ENCODE measurements at places on chromosomes 6 and 20. TPM values are rescaled to one million over a fixed set of nuclear protein-coding genes. Genes with fewer than 3 reads are reported as not detected.

DNA sequence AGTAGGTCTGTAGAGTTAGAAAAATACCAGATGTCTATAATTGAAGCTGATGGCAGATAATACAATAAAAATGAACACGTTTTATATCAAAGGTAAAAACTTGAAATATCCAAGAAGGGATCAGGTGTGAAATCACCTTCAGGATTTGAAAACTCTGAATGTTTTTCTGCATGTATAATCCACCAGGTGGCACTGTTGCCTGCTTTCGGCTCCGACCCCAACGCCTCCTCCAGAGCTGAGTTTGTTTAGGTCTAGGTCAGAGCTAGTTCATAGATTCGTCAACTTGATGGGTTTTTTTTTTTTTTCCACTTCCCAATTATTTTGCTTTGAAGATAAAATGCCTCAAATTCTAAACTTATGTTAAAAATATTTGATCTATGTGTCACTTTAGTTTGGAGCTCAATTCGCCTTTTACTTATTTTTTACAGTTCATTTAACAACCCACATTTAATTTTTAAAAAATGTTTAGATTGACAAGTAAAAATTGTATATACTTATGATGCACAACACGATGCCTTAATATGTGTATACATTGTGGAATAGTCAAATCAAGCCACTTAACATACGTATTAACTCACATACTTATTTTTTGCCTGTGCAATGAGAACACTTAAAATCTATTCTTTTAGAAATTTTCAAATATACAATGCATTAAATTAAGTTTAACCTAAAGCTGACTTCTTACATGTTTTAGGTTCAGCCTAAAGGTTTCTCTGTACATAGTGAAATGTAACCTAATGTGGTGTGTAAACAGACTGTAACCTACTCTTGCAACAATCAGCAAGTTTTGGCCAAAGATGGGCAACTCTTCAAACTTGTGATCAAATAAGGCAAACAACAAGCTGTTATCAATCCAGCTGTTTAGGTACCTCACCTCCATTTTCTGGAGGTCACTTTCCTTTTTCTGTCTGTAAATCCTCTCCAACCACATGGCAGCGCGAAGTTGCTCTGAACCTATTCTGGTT, 39.4 kb upstream of the ENPP4 start:
- peaks cover 21% of the 10 kb centered on the region for H3K36me3 ChIP-seq
- DNase-seq = peak; percentile 57
- H3K27ac ChIP-seq = no peak overlapping the region
- peaks cover 42% of the 10 kb centered on the region for H3K27me3 ChIP-seq
- no peak overlapping the region for H3K4me3 ChIP-seq
- H3K4me1 ChIP-seq = no peaks in the 10 kb centered on the region

GRCh38 chr6:127518191-127518709, 885 bp downstream of the MTCL3 start:
- H3K4me1 ChIP-seq = peaks cover 14% of the 10 kb centered on the region
- no peak overlapping the region for H3K27ac ChIP-seq
- no peaks in the 10 kb centered on the region for H3K36me3 ChIP-seq
- DNase-seq = no peak
- H3K4me3 ChIP-seq = peak overlapping the region; percentile 60
- H3K27me3 ChIP-seq = peaks cover 32% of the 10 kb centered on the region

Gene IL17A
- not detected for total RNA-seq

Gene PI16
- total RNA-seq = 0.65 TPM

DNA sequence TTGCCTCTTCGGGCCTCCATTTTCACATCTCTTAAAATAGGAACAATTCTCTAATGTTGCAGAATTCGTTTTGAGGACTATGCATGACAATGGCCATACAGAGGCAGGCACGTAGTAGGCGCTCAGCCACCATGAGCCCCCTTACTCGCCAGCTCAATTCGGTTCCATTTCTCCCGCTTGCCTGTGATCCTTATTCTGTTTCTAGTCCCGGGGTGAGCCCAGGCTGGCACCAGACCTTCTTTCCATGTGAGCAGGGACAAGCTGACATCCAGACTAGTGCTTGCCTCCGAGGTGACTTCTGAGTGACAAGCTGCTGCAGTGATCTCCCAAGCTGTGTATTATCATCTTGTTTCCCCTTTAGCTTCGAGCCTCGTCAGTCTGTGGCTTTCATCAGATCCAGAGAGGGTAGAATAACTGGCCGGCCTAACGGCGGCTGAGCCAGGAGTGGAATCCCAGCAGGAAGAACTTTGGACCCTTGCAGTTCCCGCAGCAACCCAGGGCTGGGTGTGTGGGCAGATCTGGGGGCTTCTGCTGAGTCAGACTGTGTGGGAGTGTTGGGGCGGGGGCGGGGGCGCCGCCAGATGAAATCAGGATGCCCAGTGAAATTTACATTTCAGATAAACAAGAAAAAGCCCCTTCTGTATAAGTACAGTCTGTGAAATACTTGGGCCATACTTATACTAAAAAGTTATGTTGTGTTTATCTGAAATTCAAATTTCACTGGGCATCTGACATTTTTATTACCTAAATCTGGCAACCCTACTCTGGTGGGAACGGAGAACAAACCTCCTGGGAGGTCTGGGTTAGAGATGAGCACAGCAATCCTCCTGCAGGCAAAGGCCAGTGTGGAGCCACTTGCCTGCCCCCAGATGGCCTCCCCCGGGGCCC, 10.9 kb downstream of the BANF2 start:
- no peaks in the 10 kb centered on the region for H3K4me1 ChIP-seq
- H3K27ac ChIP-seq = no peak overlapping the region

Gene SLC29A1
- total RNA-seq = 2.3 TPM

- H3K27ac ChIP-seq = no peak overlapping the region
- H3K36me3 ChIP-seq = no peaks in the 10 kb centered on the region
- DNase-seq = no peak
- H3K27me3 ChIP-seq = no peaks in the 10 kb centered on the region
- H3K4me1 ChIP-seq = peaks cover 24% of the 10 kb centered on the region
These were observed 40.4 kb downstream of the DUSP22 start for GRCh38 chr6:332671-333070.

GRCh38 chr6:66533921-66534404, 826.9 kb upstream of the EYS start:
- no peaks in the 10 kb centered on the region for H3K36me3 ChIP-seq
- H3K4me1 ChIP-seq = no peaks in the 10 kb centered on the region
- DNase-seq = no peak
- no peak overlapping the region for H3K27ac ChIP-seq
- H3K27me3 ChIP-seq = no peaks in the 10 kb centered on the region

GRCh38 chr6:44047179-44047546, 80.1 kb downstream of the MRPL14 start:
- no peaks in the 10 kb centered on the region for H3K36me3 ChIP-seq
- no peaks in the 10 kb centered on the region for H3K27me3 ChIP-seq
- H3K27ac ChIP-seq = peak overlapping the region; percentile 63
- no peaks in the 10 kb centered on the region for H3K4me1 ChIP-seq
- H3K4me3 ChIP-seq = no peak overlapping the region

DNA sequence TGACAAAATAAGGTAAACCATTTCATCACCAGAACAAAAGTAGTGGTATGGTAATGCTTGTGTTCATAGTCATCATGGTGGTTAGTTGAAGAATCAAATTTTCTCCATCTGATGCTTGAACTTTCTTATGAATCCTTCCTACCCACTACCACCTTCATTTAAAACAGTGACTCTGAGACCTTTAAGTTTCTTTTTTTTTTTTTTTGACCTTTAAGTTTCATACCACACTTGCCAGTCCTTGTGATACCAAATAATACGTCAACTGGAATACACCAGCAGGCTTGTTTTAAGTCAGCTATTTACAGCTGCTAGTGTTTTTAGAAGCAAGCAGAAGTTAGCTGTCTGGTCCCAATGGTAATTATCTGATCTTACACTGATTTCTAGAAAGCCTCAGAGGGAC, 413.4 kb upstream of the SOX4 start:
- peaks cover 26% of the 10 kb centered on the region for H3K36me3 ChIP-seq
- H3K27ac ChIP-seq = no peak overlapping the region
- H3K27me3 ChIP-seq = no peaks in the 10 kb centered on the region
- H3K4me1 ChIP-seq = peaks cover 3% of the 10 kb centered on the region
- no peak for DNase-seq

GRCh38 chr6:134873500-134874388, 76.2 kb downstream of the ALDH8A1 start:
- peak overlapping the region; percentile 43 for H3K27ac ChIP-seq
- peaks cover 14% of the 10 kb centered on the region for H3K36me3 ChIP-seq
- H3K4me3 ChIP-seq = peak overlapping the region; percentile 84
- H3K27me3 ChIP-seq = no peaks in the 10 kb centered on the region
- no peak for DNase-seq

Gene CD83
- 10.4 TPM for total RNA-seq

- peaks cover 2% of the 10 kb centered on the region for H3K4me1 ChIP-seq
- no peak for DNase-seq
- H3K27me3 ChIP-seq = peaks cover 6% of the 10 kb centered on the region
- no peaks in the 10 kb centered on the region for H3K36me3 ChIP-seq
- H3K27ac ChIP-seq = no peak overlapping the region
These were observed 220.8 kb downstream of the PREX1 start for GRCh38 chr20:48606841-48607543.

DNA sequence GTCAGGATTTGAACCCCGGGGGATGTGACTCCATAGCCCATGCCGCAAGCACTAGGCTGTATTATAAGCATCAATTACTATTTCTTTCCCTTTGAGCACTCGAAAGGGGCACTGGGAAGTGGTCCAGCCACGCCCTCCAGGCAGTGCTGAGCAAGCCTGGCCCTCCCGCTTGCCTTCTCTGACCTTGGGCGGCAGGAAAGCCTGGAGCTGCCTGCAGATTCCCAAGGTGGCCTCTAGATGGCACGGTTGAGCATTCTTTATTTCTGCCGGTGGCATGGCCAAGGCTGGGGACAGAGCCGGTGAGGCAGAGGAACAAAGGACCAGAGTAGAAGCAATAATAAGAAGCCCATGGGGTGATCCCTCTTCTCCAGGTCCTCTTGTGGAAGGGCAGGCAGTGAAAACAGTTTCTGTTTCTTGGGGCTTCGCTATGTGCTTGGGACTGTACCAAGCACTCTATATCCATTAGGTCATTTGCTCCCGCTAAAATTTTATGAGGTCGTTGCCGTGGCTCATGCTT, 32.0 kb downstream of the ARHGAP40 start:
- peak; percentile 27 for DNase-seq
- no peak overlapping the region for H3K27ac ChIP-seq
- peaks cover 11% of the 10 kb centered on the region for H3K27me3 ChIP-seq

DNA sequence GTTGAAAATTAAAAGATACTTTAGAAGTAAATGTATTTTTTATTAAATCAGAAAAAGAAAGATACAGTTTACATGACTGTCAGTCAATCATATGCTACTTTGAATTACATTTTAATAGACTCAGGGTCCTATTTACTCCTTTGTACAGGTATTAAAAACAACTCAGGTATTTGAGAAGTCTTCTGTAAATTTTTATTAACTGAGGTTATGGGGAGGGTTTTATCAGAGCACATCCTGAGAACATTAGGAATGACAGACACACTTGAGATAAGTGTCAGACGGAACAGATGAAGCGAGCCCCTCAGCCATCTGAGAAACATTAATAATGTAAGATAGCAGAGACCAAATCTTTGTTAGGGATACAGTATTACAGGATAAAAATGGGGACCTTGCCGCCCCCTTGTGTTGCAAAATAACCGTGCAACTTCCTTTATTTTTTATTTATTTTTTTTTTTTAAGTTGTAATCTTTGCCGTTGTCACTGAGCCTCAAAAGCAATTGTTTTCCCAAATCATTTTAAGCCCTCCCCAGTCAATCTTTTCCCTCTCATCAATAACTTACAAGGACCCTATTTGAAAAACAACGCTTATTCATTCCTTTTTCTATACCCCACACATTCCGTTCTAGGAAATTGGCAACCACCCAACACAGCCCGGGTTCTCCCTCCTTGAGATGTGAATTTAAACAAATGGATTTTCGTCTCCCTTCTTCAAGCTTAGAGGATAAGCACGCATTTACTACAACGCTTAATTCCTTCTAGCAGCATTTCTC, 126.7 kb downstream of the BCAS1 start:
- H3K4me1 ChIP-seq = peaks cover 40% of the 10 kb centered on the region
- DNase-seq = peak; percentile 55
- H3K27me3 ChIP-seq = no peaks in the 10 kb centered on the region
- peak overlapping the region; percentile 82 for H3K27ac ChIP-seq

- H3K27me3 ChIP-seq = no peaks in the 10 kb centered on the region
- H3K27ac ChIP-seq = no peak overlapping the region
These were observed 69.6 kb downstream of the JAG1 start for GRCh38 chr20:10603971-10604864.

Gene GPSM3
- 276 TPM for total RNA-seq

GRCh38 chr20:55333798-55334197, 671.5 kb downstream of the CBLN4 start:
- DNase-seq = no peak
- no peaks in the 10 kb centered on the region for H3K4me1 ChIP-seq
- no peaks in the 10 kb centered on the region for H3K36me3 ChIP-seq
- H3K27me3 ChIP-seq = no peaks in the 10 kb centered on the region

Gene PSORS1C1
- total RNA-seq = not detected

GRCh38 chr6:42028234-42029061, 21.9 kb upstream of the TAF8 start:
- H3K4me3 ChIP-seq = peak overlapping the region; percentile 82
- no peaks in the 10 kb centered on the region for H3K27me3 ChIP-seq
- peak overlapping the region; percentile 90 for H3K27ac ChIP-seq
- H3K36me3 ChIP-seq = peaks cover 27% of the 10 kb centered on the region

DNA sequence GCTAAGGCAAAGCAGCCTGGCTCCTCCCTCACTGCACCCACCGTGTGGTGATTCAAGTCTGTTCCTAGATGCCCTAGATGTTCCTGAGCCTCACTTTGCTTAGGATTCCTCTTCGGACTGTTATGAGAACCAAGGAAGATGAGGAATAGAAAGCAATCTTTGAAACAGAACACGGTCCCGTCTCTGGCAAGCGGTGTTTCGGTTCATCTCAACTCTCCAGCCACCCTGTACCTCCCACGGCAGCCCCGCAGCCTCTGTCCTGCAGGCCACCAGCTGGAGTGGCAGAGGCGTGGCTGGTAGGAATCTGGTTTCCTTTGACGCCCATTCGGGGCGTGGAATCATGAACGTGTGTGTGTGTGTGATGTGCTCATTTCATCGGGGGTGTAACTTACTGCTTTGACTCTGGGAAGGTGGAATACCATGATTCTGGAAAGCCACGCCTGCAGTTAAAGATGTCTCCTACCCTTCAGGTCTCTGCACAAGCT, 21.3 kb downstream of the PDE10A start:
- no peaks in the 10 kb centered on the region for H3K36me3 ChIP-seq
- no peak overlapping the region for H3K4me3 ChIP-seq
- peaks cover 10% of the 10 kb centered on the region for H3K27me3 ChIP-seq
- DNase-seq = no peak

DNA sequence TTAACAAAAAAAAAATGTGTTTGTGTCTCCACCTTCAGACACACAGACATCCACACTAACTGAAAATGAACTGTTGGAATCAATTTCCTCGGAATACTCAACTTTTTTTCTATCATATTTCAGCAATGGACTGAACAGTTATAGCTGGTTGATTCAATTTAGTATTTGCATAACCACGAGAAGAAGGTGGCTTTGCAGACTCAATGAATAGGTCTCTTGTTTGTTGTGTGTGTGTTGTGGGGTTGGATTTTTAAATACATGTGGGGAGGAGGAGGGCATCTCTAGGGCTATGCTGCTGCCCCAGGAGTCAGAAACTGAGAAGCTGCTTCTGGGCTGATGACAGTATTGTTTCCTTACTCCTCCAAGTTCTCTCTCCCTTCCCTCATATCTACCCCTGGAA, 28.7 kb downstream of the TFAP2A start:
- no peak overlapping the region for H3K4me3 ChIP-seq
- DNase-seq = no peak
- H3K36me3 ChIP-seq = peaks cover 21% of the 10 kb centered on the region
- no peak overlapping the region for H3K27ac ChIP-seq
- peaks cover 25% of the 10 kb centered on the region for H3K4me1 ChIP-seq

Gene CNR1
- total RNA-seq = 0.27 TPM

Data from naive thymus-derived CD8-positive, alpha-beta T cell (primary cell).